Omental fat pad (tissue), 4 donors: ENCODE measurements at places on chromosomes 6 and 20. TPM values are rescaled to one million over a fixed set of nuclear protein-coding genes. Genes with fewer than 3 reads are reported as not detected.

Gene LINC00237
- total RNA-seq = not detected

Gene ZBTB12
- total RNA-seq = 0.48 TPM

Gene GTSF1L
- total RNA-seq = not detected

Gene PRND
- not detected for total RNA-seq

Gene LAMA4
- 459 TPM for total RNA-seq

DNA sequence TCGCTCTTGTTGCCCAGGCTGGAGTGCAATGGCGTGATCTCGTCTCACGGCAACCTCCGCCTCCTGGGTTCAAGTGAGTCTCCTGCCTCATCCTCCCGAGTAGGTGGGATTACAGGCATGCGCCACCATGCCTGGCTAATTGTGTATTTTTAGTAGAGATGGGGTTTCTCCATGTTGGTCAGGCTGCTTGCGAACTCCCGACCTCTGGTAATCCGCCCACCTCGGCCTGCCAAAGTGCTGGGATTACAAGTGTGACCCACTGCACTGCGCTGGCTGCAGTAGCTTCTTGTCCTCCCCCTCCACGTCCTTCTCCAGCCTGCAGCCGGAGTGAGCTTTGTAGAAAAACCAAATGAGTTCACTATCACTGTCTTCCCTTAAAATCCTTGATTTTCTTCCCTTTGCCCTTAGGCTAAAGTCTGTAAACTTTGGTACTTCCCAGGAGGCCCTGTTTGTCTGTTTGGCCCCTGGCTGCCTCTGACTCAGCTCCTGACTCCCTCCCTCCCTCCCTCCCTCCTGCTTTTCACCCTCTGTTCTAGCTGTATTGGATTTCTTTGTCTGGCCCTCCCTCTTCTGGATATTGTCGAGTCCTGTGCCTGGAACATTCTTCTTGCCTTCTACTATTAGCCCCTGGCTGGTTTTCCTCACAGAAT is 12.9 kb downstream of the PARD6B start:
- no peak for DNase-seq

- no peak for DNase-seq
Observed at GRCh38 chr6:13457577-13457976, 29.8 kb downstream of the GFOD1 start.

DNA sequence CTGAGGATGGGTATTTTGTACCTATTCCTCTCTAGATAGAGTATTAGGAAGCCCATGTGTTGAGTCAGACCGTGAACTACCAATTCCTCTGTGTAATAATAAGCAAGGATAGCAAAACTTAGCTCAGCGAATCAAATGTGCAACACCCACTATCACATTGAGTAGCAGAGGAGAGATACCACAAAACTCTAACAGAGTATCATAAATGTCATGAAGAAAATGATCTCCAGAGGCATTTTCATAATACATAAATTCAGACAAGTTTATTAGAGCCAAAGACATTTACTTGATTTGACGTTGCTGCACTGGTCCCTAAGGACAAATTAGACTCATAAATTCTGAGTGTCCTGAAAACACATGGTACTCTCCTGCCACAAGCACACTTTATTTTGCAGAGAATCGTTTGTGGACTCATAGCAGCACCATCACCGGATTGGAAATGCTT is 245.2 kb downstream of the HAO1 start:
- DNase-seq = no peak

GRCh38 chr6:22536122-22536521 is 33.2 kb upstream of the HDGFL1 start:
- no peak for DNase-seq

- no peak for DNase-seq
Observed at GRCh38 chr6:470051-470900, 78.7 kb downstream of the IRF4 start.

DNA sequence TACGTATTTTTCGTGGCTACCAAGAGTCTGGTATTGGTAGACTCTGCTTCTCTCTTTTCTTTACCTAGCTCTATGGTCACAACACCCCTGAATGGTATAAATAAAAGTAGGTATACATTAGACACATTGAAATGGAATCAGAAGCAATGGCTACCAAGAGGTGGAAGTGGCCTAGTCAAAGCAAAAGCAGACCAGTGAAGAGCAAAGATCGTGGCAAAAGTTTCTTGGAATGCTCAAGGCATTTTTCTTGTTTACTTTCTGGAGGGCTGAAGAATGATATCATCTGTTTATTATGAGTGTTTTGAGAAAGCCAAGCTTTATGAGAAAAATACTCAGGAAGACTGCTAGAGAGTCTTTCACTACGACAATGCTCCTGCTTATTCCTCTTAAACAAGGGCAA is 28.6 kb upstream of the MOCS1 start:
- DNase-seq = no peak

DNA sequence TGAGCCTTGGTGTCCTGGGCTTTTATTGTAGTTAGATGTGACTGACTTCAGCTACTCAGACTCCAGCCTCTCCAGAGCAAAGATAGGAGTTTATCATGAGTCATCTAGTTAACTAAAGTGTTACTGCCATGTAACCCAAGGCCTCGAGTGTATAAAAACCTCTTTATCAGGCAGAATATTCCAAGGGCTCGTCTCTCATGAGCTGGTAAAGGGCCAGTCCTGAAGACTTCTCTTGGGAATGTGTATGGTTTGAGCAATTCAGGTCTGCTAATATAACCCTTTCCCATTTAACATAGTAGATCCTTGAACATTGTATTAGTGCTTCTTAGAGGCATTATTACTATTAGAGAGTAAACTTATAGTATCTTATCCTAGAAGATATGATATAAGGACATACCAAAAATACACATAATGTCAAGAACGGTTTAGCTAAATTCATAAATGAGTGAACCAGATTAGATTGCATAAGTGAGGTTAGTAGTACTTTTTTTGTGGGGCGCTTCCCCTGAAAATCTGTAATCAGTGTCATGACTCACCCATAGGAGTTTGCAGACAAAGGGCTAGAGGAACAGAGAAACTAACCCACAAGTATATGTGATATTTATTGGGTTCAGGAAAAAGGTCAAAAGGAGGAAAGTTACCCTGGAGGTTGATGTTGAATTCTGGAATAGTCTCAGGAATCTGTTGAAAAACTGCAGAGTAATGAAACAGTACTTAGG is 16.0 kb downstream of the DSE start:
- no peak for DNase-seq

DNA sequence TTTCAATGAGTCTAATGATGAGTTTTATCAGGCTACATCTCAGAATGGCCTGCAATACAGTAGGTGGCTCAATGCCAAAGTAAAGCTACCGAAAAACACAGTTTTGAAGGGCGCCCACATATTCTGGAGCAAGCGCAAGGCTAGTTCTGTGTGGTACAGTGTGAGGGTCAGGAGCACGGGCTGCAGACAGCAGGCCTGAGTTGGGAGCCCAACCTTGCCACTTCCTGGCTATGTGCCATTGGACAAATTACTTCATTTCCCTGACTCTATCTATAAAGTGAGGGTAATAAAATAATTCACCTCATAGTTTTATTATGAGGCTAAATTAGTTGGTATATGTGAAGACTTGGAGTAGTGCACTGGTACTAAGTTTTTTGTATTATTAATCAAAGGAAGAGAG is 150.7 kb downstream of the OPN5 start:
- no peak for DNase-seq

GRCh38 chr20:20365480-20366161 is 2.3 kb upstream of the INSM1 start:
- DNase-seq = no peak

DNA sequence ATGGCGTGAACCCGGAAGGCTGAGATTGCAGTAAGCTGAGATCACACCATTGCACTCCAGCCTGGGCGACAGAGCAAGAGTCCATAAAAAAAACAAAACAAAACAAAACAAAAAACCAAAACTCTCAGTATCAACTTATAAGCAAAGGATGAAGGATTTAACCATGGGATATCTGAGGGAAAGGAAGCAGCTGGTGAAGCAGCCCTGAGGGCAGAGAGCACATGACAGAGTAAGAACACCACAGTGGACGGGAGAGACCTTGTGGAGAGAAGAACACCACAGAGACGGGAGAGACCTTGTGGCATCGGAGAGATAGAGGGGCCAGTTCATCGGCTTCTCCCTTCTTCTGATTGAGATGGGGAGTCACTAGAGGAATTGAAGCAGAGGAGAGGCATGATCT is 697.2 kb downstream of the HDGFL1 start:
- DNase-seq = no peak

- no peak for DNase-seq
Observed at GRCh38 chr6:123589317-123589716, 47.4 kb downstream of the TRDN start.

- DNase-seq = no peak
Observed at GRCh38 chr6:117718895-117719294, 43.6 kb downstream of the NUS1 start.

DNA sequence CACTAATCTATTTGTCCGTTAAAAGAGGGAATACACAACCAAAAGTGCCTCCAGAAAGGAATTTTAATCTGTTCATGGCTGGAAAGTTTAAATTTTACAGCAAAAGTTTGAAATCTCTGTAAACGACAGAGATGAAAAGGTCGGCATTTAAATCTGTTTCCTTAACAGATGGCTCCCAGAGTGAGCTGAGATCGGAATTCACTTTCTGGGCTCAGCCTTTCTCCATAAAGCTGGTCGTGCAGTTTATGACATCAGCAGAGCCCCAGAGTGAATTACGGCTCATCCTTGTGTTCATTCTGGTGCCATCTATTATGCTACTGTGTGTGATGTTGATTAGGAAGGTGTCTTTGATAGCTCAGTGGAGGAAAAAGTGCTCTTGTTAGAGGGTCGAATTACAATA is 117.6 kb upstream of the ZFP64 start:
- DNase-seq = no peak

DNA sequence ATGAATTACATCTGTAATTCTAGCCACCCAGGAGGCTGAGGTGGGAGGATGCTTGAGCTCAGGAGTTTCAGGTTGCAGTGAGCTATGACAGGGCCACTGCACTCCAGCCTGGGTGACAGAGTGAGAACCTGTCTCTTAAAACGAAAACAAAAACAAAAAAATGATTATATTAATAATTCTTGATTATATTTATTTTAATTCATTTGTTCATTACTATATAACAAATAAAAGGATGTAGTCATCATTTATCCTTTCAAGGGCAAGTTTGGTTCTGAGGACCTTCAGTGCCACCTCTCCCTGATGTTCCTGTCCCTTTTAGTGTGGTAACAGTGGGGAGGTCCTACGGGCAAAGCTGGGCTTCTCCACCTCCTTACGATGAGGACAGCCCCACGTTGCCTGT is 167.1 kb upstream of the SCGN start:
- DNase-seq = no peak

GRCh38 chr6:148653138-148653776 is 93.6 kb upstream of the UST start:
- DNase-seq = no peak

GRCh38 chr6:2158596-2159271 is 86.7 kb downstream of the GMDS start:
- no peak for DNase-seq

DNA sequence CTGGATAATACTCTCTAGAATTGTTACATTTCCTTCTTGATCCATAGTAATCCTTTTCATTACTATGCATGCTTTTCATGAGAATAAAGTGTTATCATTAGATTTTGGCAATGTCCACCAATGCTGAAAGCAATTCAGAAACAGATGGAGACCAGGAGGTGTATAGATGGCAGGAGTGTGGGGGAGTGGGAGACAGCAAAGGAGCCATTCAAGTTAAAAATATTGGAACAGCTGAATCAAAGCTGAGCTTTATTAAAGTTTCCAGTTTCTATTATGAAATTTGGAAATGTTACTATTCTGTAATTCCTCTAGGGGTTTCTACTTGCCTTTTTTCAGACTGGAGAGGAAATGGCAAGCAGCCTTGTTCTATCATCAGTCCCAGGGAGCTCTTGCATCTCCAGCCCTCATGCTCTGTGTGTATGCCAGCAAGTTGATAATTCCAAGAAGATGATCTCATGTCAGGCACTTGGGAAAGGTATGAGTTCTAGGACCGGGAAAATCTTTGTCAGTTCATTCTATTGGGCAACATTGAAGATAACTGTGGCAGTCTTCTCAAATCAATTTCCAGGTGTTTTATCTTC is 228.0 kb downstream of the CD109 start:
- DNase-seq = no peak

DNA sequence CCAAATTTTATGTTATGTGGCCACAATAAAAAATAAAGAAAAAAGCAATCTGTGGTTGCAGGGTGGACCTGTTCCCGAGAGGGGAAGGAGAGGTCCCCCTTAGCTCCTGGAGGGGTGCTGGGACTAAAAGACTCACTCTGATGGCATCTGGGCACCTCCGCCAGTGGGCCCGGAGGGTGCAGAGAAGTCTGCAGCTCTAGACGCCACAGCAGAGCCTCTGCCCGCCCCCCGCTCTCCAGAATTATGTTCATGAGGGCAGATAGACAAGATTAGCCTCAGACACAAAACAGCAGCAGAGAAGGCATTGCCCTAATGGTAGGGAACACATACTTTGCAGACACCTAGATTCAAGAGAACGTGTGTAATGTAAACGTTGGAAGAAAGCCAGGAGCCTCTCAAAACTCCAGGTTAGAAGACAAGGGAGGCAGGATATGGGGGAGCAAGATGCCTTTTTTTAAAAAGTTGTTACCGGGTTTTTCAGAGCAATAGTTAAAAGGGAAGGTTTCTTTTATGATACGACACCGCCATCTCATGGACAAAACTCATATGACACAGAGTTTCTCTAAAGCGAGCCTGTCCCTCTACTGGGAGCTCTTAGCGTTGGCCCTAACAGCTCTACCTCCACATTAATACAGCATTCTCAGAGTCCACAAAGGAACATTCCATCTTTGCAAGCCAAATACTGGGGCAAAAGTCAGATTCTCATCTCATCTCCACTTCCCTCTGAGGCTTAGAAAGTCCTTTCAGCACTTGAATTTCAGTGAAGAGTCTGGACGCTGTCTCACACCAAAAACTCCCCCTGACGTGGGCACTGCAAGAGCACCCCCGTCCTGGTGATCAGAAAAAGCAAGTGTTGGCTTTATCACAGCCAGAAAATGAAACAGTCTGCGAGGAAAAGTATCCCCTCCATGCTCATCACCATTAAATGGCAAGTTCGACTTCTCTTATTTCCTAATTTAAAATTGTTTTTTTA is 47.2 kb downstream of the FOXF2 start:
- DNase-seq = no peak

DNA sequence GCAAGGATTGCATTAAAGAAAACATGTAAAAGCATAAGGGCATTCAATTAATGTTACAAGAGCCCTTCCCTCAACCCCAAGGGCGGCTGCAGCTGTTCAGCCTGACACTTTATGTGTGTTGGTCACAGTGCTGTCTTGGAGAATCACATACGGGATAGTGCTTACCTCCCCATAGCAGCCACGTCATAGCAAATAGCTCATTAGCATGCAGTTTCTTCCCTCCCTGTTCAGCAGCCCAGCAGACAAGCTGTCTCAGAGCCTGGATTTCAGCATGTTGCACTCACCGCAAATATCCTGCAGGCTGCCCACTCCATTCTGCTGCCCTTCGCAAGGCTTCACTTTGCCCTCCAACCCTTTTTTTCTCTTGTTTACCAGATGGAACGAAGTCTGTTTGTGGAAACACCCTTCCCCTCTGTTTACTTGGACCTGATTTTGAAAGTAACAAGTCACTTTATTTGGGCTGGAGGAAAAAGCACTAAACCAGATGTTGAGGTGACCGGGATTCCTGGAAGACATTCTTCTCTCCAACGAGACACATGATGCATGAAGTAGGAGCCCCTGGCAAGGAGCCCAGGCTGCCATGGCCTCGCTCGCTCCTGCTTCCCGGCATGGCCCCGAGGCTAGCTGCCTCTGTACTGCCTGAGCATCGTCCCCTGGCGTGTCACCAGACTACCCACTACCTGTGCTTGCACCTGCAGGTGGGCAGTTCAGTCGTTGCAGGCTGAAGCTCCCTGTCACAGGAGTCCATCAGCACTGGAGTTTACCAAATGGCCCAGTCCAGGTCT is 151.6 kb upstream of the GMDS start:
- DNase-seq = no peak
